ENCODE measurements at places on chromosomes 3 and 15. TPM values are rescaled to one million over a fixed set of nuclear protein-coding genes. Genes with fewer than 3 reads are reported as not detected.

The GOLGA8K gene
- not detected for total RNA-seq

The STRA6 gene
- total RNA-seq = not detected

The TRPM1 gene
- total RNA-seq = under 0.01 TPM

The SCN5A gene
- 0.37 TPM for total RNA-seq

The CCDC33 gene
- total RNA-seq = not detected

The ROPN1 gene
- total RNA-seq = not detected

The LCTL gene
- not detected for total RNA-seq

The GOLGA6A gene
- not detected for total RNA-seq

The ACVR2B gene
- total RNA-seq = 1.1 TPM

The ATP13A5 gene
- not detected for total RNA-seq

The PPP1R14D gene
- not detected for total RNA-seq

The TIGIT gene
- total RNA-seq = not detected

The STAG1 gene
- 32.0 TPM for total RNA-seq

The ZNF502 gene
- total RNA-seq = 4.4 TPM

The GALNT15 gene
- total RNA-seq = 83.7 TPM

The UBAP1L gene
- 2.2 TPM for total RNA-seq

The TMEM158 gene
- total RNA-seq = 26.8 TPM

The CCDC13 gene
- 1.4 TPM for total RNA-seq

The ZNF385D gene
- total RNA-seq = 5.1 TPM

The KBTBD12 gene
- not detected for total RNA-seq

The SELENOS gene
- total RNA-seq = 44.5 TPM

The EPB42 gene
- total RNA-seq = not detected

The CDC25A gene
- 18.6 TPM for total RNA-seq

The NIT2 gene
- total RNA-seq = 24.3 TPM

The RLBP1 gene
- total RNA-seq = not detected

The EOMES gene
- total RNA-seq = under 0.01 TPM

The SPG21 gene
- total RNA-seq = 97.7 TPM

The ERICH6 gene
- under 0.01 TPM for total RNA-seq

The AP3B2 gene
- total RNA-seq = under 0.01 TPM

The TEX55 gene
- not detected for total RNA-seq

Measured in subcutaneous preadipocyte (primary cell).